ENCODE measurements at places on chromosomes 2 and 18.

GRCh38 chr2:64157792-64158191 lies 13.6 kb upstream of the PELI1 start:
- DNase-seq = no peak

DNA sequence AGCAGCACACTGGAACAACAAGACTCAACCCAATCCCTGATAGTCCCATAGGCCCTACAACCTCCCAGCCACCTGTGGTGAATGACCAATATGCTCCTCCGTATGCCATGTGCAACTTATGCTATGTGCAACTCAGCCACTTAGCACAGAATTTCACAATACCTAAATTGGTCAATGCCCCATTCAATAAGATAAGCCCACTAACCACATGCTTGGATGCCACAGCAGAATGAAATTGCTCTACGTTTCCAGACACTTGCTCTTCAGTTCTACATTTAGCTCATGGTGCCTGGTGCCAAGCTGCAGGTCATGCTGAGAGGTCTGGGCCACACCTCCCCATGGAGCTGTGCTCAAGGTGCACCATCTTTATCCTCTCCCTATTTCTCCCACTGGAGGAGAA lies 159.8 kb downstream of the EN1 start:
- DNase-seq = no peak

GRCh38 chr2:240960309-240960970 lies 38.0 kb upstream of the SNED1 start:
- no peak for DNase-seq

DNA sequence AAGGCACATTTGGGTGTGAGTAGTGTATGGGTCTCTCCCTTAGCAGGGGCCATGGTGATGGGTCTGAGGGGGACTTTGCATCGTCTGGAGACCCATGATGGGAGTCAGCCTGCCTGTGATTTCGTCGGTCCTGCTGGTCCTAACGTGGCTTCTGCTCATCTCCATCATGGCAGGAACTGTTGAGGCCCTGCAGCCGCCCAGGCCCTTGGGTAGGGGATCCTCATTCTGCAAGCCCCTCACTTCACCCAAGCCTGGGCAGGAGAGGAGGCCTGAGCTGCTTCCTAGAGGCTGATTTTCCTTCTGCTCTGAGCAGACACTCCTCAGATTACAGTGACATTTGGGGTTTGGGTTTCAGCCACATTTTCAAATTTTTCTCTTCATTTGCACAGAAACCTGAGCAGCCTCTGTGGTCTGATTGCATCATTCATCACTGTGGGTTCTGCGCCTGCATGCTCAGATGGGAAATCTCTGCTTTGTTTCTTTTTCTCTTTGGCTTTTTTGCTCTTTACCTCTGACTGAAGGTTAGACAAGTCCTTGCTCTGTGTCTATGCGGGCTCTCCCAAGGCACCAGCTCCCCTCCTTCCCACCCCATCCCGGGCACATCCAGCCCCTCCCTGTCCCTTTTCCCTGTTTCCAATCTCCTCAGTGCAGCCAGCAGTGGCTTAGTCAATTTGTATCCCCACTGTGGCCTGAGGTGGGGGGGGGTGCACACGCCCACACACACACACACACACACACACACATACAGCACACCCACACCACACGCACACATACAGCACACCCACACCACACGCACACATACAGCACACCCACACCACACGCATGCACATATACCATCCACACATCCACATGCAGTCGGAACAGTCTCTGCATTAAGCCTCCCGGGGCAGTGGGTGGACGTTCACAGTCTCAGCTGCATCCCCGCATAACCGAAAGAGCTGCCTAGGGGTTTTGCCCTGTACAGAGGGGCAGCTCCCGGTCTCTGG lies 305.4 kb upstream of the HS6ST1 start:
- DNase-seq = no peak

- DNase-seq = no peak
These were observed 284.6 kb upstream of the UBE2E3 start for GRCh38 chr2:180695586-180696401.

DNA sequence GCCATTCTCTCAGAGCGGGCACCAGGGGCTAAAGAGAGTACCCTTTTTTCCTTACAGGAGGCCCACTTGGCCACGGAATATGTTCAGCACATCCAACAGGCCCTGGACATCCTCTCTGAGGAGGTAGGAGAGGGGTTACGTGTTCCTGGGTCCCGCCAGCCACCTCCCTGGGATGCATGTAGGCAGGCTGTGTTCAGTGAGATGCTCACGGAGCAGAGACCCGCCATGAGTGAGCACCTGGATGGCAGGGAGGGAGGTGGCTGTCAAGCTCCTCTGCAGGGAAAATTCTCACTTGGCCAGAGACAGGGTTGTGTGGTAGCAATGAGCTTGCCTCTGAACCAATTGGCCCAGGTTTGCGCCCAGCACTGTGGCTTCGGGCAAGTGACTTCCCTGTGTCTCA lies 123.1 kb upstream of the PPP1CB start:
- DNase-seq = no peak

DNA sequence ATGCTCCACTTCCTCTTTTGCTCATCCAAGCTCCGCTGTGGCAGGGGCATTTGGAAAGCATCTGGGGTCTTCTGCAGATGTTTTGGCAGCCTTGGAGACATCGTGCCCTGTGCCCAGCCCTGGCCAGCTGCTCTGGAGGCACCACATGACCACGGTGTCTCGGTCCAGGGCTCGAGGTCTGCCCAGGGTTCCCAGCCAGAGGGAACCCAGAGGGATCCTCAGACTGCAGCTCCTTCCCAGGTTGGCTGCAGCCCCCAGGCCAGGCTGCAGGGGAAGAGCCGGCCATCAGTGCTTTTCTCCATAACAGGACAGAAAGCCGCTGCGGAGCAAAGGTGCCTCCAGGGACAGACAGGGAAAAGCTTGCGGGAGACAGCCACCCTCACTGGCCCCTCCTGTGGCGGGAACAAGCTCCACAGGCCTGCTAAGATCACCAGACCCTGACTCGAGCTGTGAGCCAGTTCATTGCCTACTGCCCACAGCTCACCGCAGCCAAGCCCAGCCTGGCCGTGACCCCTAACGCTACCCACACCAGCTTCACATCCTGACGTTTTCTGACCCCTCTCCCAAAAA lies 74.7 kb downstream of the SMAD7 start:
- DNase-seq = no peak

GRCh38 chr2:95539290-95539689 lies 52.5 kb upstream of the TRIM43 start:
- no peak for DNase-seq

GRCh38 chr18:50805732-50806131 lies 14.1 kb downstream of the MRO start:
- DNase-seq = peak; percentile 7

DNA sequence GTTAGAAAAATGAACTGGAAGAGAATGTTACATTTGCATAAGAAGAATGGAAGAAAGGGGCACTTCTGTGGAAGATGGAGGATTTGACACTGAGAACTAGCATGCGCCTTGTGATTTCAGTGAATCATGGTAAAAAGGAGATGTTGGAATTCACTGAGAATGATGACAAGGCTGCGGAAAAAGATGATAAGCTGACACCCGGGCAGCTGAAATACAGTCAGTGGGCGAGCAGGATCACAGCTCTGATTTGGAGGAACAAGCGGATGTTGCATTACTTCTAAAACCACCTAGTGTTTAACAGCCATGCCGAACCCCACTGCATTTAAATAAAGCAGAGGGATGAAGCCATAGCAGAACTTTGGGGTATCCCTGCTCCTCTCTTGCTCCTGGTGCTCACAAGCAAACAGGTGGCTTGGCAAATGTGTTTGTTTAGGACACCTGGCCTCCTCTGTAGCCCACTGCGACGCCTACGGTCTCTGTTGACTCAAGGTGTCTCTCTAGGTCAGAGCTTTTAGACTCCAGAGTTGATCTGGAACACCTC lies 134.9 kb downstream of the NDUFA10 start:
- DNase-seq = no peak

DNA sequence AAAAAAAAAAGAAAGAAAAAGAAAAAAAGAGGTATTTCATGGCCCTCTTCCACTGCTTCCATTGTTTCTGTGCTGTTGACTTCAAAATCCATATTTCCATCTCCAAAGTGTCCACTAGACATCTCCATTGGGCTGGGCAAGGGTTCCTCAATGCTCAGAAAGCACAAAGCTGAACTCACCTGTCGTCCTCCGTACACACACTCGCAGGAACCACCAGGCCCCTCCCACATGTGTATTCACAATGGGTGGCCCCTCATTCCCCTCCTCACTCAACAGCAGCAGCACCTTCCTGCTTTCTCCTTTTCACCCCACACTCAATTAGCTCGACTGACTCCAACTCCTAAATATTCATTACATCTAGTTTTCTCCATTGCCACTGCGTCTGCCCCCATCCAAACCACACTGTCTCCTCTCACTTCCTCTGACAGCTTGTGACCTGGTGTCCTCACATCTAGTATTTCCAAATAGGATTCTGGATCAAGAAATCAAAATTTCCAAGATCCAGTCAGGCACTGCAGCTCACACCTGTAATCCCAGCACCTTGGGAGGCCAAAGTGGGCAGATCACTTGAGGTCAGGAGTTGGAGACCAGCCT lies 25.2 kb downstream of the OSBPL1A start:
- no peak for DNase-seq

DNA sequence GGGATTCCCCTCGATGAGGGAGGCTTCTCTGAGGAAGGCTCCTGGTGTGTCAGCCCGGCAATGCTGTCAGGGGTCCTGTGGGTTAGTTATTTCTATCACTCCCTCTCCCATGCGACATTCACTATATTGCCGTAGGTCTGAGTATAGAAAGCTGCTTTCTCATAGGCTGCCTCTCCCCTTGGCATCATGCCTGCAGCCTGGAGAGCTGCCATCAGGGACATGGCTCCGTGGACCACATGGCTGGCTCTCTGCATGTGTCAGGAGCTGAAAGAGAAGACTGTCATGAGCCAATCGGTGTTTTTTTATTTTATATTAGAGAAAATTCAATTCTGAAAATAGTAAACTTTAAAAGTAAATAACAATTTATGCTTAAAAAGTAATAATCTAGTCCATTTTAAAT lies 198.0 kb downstream of the CDH20 start:
- DNase-seq = no peak

- DNase-seq = no peak
These were observed 213.4 kb downstream of the CDH20 start for GRCh38 chr18:61546590-61546989.

- no peak for DNase-seq
These were observed 673.1 kb upstream of the VRK2 start for GRCh38 chr2:57373530-57373929.

GRCh38 chr18:38644875-38645641 lies 1079.5 kb upstream of the CELF4 start:
- DNase-seq = no peak

- DNase-seq = no peak
These were observed 70.5 kb downstream of the KCNG2 start for GRCh38 chr18:79868168-79868784.

DNA sequence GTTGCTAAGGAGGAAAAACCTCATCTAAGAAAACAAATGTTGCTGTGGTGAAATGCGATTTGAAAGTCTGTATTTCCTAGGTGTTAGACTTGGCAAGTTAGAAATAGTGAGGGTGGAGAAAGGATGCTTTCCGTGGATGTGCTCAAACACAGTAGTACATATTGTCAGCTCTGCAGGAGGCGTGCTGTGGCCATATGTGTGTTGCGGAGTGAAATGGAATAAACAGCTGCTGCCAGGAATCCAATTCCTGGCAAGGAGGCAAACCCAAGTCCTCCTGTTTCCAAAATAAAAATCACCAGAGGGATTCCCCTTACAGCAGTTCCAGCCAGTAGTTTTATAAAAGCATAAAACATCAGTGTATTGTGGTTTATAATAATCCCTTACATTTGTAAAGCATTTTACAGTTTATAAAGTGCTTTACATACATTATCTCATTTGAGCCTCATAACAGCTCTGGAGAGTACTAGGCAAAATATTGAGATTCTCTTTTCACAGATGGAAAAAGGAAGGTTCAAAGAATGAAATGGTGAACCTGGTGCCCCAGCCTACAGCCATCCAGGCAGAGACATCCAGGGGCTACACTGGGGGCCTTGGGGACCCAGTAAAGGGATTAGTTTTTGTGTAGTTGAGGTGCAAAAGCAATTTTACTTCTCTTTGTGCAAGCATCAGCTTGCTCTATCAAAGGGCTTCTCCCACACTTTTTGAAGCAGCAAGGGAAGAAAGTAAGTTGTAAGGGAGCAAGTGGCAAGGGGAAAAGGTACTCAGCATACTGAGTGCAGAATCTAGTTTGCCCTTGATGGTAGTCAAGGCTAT lies 206.0 kb downstream of the AGPS start:
- DNase-seq = no peak

DNA sequence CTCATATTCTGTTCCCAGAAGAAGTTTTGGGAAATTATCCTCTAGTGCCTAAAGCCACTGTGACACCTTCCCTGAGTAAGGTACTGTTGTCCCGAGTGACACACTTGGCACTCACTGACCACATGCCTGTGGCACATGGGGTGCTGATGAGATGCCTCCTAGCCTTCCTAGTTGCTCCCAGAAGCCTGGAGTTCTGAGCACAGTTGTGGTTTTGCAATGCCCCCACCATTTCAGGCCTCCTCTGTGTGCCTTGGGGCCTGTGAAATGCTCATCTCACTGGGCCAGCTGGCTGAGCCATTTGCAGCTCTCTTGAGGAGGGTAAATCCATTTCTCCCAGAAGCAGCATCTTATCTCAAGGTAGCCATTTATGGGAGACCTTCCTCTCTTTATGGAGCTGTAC lies 91.8 kb downstream of the DGKD start:
- DNase-seq = no peak

DNA sequence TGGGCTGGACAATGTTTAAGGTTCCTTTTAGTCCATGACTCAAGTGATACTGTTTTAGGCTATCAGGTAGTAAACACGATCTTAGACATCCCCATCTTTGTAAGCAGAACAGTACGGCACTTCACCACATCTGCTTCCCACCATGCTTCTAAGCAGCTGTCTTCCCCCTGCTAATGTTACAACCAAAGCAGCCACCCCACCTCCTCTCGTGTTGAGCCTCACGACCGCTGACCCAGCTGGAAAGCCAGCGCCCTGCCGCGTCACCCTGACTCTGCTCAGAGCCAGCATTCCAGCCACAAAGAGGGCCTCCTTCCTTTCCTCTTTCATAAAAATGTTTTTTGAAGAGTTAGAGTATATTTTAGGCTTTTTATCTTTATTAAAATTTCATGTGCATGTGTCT lies 9.4 kb downstream of the MTERF4 start:
- DNase-seq = no peak

DNA sequence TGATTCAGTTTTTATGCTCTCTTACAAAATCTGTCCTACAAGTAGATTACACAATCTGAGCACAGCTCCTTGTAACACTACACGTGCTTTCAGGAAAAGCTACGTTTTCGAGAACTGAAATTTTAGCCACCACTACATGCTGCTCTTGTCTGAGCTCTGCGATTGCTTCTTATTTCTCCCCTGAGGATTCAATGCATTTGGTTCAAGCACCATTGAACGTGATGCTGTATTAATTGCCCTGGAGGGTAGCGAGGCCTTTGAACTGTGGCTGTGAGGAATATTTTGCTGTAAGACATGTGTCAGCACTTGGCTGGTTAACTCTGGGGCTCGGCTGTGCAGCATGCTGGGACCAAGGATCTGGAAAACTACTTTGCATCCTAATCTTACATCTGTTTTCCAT lies 405.8 kb downstream of the EPHA4 start:
- DNase-seq = no peak

- no peak for DNase-seq
These were observed 6.2 kb upstream of the TSPYL6 start for GRCh38 chr2:54262015-54262765.

GRCh38 chr2:1586923-1587840 lies 157.1 kb downstream of the PXDN start:
- no peak for DNase-seq

GRCh38 chr2:201886504-201886903 lies 80.2 kb downstream of the CDK15 start:
- DNase-seq = no peak

- no peak for DNase-seq
These were observed 258.0 kb downstream of the DOK6 start for GRCh38 chr18:69658685-69659084.

- no peak for DNase-seq
These were observed 357.4 kb upstream of the SLC39A10 start for GRCh38 chr2:195299600-195299999.

Measured in stimulated activated CD4-positive, alpha-beta T cell treated with anti-CD3 and anti-CD28 coated beads, Interleukin-4, amount 100 ng/mL, for 24 hours (primary cell).